AML-193 (cell line): ENCODE measurements at places on chromosomes 2 and 18.
A peak's percentile ranks its signal among the peaks of the same experiment; 100 is the strongest.

GRCh38 chr2:84187258-84187657, 271.8 kb downstream of the SUCLG1 start:
- no peak for DNase-seq

DNA sequence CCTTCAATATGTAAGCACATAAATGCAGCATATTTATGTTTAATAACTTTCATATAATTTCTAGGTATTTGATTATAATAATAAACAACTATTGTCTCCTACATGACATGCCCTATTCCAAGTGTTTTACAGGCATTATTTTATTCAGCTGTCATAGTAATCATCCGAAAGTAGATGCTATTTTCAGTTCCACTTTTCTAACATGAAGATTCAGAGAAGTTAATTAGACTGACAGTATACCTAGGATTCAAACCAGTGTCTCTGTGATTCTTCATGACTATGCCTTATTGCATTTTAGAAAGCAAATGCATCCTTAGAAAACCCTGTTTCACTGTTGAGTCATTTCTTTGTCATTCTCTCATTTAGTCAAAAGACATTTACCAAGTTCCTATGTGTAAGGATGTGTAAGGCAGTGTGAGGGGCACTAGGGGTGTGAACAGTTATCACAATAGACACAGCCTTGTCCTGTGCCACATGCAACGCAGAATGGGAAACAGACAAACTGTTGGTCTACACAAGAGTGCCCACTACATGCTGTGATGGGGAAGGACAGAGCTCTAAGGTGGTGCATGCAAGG, 79.8 kb downstream of the DTNA start:
- no peak for DNase-seq

GRCh38 chr18:45958730-45959129, 8.4 kb downstream of the EPG5 start:
- DNase-seq = no peak

GRCh38 chr2:25977768-25978167, 4.5 kb downstream of the KIF3C start:
- no peak for DNase-seq

DNA sequence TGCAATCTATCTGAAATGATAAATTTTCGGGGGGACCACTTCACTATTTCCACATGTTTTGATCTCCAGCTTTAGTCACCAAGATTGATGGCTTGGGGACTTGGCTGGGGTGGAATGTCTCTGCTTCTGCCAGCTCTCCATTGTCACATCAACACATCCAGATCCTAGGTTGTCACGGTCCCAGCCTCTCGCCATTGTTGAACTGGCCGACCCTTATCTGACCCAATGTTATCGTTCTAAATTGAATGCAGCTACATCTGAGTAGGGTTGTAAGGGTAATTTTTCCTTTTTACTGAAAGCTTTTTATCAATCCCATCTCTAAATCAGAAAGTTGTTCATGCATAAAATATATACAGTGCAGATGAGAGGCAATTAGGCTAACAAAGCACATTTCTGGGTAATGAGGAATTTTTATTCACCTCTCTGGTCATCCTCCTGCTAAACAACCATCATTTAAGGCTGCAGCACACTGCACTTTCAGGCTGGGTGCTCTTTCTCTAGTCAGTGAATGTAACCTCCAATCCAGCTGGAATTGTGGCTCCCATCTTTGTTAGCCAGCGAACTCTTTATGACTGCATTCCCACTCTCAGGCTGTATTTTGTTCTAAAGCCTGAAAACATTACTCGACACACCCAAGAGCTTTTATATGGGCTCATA, 128.2 kb downstream of the COL4A4 start:
- DNase-seq = no peak

GRCh38 chr2:72921088-72921851, 4.0 kb downstream of the EMX1 start:
- no peak for DNase-seq

DNA sequence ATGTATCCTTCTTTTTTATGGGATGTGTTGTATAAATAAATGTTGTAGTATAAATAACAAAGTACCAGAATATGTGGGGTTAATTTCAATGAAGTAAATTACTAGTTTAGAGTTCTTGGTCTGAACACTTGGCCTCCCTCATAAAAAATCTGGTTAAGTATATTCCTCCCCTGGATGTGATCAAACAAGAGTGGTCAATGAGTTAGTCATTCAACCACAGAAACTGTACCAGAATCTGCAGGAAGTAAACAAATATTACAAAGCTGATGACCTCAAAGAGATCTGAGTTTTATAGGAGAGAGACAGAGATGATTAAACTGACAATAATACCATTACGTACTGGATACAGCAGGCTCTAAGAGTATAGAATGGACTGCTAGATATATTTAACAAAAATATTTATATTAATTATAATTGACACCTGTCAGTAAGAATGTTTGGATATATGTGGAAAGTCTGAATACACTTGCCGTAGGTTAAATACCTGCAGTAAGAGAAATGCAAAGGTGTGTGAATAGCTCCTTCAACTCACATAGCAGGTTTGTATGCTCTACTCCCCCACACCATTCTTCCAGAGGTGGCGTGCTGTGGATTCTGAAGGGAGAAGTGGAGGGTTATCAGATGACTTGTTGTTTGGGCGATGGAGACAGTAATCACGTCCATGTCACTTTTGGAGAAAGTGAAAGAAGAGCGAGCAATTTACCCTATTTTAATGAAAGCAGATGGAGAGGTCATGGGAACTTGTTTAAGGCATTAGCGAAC, 108.3 kb upstream of the LRATD1 start:
- DNase-seq = no peak

DNA sequence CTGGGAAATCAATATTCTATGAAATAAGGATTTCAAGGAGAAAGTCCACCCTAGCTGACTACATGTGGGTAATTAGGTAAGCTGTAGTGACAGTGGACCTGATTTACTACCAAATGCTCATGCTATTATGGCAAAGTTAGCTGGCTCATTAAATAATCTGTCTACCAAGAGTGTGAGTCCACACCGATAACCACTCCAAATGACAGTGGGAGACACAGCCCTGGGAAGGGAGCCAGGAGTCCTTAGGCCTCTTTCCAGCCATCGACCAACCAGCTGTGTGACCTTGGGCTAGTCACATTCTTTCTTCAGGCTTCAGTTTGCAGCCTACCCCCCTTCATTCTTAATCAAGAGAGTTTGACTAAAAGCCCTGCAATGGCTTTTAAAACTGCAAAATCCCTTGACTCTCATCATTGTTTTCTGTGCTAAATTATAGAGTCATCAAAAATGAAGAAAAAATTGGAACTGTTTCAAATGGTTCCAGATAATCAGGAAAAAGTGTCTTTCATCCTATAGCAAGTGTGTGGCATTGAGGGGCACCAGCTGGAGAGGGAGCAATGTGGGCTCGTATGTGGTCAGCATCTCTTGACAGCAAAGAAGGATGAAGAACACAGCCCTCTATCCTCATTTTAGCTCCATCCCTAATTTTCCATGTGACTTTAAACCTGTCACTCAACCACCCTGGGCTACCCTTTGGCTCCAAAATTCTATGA, 45.6 kb upstream of the SLC14A2 start:
- DNase-seq = no peak

- DNase-seq = no peak
These were observed 156.2 kb upstream of the KCNH7 start for GRCh38 chr2:162994718-162995117.

GRCh38 chr2:153939124-153939796, 67.5 kb downstream of the GALNT13 start:
- peak; percentile 34 for DNase-seq

GRCh38 chr2:105329197-105329554, 359 bp downstream of the TGFBRAP1 start:
- DNase-seq = no peak

GRCh38 chr2:69914164-69914949, 552 bp upstream of the MXD1 start:
- peak; percentile 100 for DNase-seq

- no peak for DNase-seq
These were observed 7.1 kb downstream of the NEUROD1 start for GRCh38 chr2:181673173-181673572.

DNA sequence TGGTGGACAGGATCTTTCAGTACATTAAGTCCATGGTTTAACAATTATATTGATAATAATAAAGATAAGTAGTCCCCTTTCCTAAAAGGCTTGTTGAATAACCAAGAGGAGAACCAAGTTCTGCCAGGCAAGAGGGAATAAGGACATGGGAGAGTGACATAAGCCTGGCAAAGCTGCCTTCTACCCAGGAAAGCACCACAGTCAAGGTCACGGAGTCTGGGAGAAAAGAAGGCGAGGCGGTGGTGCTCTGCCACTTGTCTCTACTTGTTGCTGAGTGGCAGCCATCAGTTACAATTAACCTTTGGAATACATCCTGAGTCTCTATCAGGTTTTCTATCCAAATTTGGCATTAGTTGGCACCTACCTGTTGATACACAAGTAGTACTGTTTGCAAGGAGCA, 101.7 kb upstream of the GATA6 start:
- DNase-seq = no peak

- no peak for DNase-seq
These were observed 136.8 kb downstream of the SMAD7 start for GRCh38 chr18:48813833-48814489.

DNA sequence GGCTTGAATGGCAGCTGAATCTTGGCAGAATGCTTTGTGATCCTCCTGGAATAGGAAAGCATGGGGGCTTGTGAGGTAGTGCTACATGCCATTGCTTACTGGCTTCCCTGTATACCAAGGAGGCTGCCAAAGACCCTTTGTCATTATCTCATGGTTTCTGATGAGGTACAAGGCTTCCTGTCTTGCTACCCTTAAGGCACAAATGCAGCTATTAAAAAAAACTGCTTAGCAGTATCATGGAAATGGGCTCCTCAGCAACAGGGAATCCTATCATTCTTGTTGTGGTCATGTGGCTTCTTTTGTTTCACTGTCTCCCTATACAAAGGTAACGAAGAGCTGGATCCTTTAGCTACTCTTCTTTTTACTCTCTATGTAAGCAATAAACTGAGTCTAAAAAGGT, 6.6 kb upstream of the KANSL1L start:
- no peak for DNase-seq

- DNase-seq = no peak
These were observed 231.9 kb downstream of the BCL2 start for GRCh38 chr18:63087421-63088230.

GRCh38 chr2:160168878-160169277, 31.2 kb downstream of the ITGB6 start:
- no peak for DNase-seq

- DNase-seq = no peak
These were observed 7.8 kb upstream of the ZNF532 start for GRCh38 chr18:58856881-58857280.

- no peak for DNase-seq
These were observed 131.3 kb downstream of the GFPT1 start for GRCh38 chr2:69255760-69256159.

DNA sequence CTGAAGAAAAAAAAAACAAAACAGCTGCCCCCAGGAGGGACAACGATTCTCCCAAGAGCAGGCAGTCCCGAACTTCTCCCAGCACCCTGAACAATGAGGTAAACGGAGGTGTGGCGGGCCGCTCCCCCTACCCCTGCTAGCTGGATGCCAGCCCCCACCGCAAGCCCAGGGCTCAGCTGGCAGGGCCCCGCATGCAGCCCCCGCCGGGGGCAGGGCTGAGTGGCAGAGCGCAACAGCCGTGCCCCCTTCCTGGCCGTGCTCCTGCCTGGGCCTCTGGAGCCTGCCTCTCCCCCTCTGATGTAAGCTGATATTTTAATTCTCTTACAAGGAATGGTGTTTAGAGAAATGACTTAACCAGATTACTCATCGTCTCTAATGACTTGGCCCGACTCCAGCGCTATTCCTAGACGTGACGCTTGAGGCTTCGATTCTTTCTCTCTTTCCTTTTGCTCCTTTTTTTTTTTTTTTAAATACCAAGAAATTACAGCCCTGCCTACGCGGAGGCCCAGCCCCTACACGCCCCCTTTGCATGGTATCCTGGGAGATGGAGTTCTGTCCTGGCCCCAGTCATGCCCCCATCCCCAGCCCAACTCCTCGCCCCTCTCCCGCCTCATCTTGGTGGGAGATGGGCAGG, 4.6 kb upstream of the ARID5A start:
- peak; percentile 87 for DNase-seq

DNA sequence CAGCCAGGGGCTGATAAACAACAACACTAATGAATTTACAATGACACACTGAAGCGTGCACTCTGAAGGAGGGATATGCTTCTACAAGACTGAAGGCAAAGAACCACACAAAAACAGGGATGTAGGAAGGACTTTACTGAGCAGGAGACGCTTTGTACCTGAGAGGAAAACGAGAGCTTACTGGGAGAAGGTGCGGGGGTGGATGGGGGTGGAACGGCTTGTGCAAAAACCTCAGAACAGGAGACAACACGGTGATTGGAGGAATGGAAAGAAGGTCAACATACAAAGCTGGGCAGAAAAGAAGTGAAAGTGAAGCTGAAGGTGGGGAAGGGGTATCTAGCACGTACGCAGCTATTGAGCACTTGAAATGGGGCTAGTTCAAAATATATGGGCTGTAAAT, 93.1 kb downstream of the SLC8A1 start:
- no peak for DNase-seq

DNA sequence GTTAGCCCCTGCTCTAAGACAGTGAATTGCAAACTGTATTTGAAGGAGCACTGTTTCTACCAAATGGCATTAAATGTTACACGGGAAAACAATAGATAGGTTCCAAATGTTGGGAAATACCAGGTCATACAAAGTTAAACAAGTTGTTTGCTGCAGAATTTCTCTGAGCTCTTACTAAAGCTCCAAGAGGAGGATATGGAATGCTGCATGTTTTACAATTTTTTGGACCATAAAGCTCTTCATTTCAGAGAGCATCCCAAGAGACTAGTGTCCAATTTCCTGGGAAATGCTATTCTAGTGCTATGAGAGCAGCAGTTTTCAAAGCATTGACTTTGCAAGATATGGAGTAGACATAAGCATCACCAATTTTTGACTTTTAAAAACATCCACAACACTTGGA, 155.6 kb upstream of the CCDC68 start:
- no peak for DNase-seq
